Naive thymus-derived CD8-positive, alpha-beta T cell (primary cell): ENCODE measurements at places on chromosomes 7 and 10. TPM values are rescaled to one million over a fixed set of nuclear protein-coding genes. Genes with fewer than 3 reads are reported as not detected.

- H3K36me3 ChIP-seq, result no peaks in the 10 kb centered on the region
- peaks cover 70% of the 10 kb centered on the region for H3K27me3 ChIP-seq
- peaks cover 11% of the 10 kb centered on the region for H3K4me1 ChIP-seq
- H3K27ac ChIP-seq, result no peak overlapping the region
- peak overlapping the region; percentile 52 for H3K4me3 ChIP-seq
- DNase-seq, result no peak
Observed at GRCh38 chr10:101284101-101284743, 55.0 kb upstream of the LBX1 start.

DNA sequence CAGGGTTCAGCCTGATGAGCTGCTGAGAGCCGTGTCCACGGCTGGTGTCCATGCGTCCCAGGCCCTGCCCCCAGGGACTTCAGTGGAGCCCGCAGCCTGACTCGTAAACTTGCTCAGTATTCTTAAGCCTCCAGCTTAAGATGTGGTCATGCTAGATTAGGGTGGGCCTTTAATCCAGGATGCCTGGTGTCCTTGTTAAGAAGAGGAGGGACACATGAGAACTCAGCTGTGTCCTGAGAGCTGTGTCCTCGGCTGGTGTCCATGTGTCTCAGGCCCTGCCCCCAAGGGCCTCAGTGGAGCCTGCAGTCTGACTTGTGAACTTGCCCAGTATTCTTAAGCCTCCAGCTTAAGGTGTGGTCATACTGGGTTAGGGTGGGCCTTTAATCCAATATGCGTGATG is 23.0 kb downstream of the DOCK1 start:
- H3K4me1 ChIP-seq, result no peaks in the 10 kb centered on the region
- no peak overlapping the region for H3K4me3 ChIP-seq
- no peaks in the 10 kb centered on the region for H3K27me3 ChIP-seq
- no peak overlapping the region for H3K27ac ChIP-seq

DNA sequence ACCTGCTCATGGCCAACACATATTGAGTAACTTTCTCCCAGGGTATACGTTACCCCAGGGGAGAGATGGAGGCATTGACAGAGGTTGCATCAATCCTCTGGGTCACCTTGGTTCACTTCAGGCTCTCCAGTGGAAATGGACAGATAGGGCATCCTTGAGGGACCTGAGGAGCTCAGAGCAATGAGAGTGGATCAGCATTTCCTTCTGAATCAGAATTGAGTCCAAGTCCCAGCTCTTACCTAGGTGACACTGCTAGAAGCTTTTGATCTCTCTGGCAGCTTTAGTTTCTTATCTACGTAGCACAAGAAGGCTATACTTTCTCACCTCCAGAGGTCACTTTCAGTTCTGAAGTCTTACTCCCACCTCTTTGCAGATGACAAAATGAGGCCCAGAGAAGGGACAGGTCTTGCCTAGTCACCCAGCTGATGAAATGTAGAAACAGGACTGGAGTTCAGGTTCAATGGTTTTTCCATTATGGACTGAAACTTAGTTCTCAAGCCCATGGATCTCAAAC is 35.2 kb downstream of the PANK1 start:
- no peak overlapping the region for H3K27ac ChIP-seq
- H3K4me1 ChIP-seq, result peaks cover 4% of the 10 kb centered on the region
- no peak for DNase-seq
- no peak overlapping the region for H3K4me3 ChIP-seq

DNA sequence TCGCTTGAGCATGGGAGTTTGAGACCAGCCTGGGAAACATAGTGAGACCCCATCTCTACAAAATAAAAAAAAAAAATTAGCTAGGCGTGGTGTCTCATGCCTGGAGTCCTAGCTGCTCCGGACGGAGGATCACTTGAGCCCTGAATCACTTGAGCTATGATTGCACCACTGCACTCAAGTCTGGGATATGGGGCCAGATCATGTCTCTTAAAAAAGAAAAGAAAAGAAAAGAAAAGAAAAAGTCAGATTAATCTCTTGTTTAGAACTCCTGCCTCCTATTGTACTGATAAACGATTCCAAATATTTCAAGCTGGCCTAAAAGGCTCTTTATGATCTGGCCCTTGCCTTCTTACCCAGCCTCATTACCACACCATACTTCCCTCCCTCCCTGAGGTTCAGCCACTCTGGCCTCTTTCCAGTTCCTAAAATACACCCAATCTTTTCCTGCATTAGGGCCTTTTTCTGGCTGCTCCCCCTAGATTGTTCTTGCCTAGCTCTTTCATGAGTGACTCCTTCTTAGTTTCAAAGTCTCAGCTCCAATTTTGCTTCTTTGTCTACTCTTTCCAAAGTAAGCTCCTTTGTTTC is 41.7 kb downstream of the VCL start:
- no peaks in the 10 kb centered on the region for H3K27me3 ChIP-seq
- no peak overlapping the region for H3K27ac ChIP-seq
- H3K36me3 ChIP-seq, result no peaks in the 10 kb centered on the region
- DNase-seq, result no peak
- H3K4me3 ChIP-seq, result no peak overlapping the region

Gene DLG5
- total RNA-seq, result 0.55 TPM
